ENCODE measurements at places on chromosomes 16 and 17.

GRCh38 chr17:16989230-16989952 is 17.5 kb upstream of the TNFRSF13B start:
- peak; percentile 45 for DNase-seq

- no peak for DNase-seq
Measured at GRCh38 chr17:19346351-19347255, 15.9 kb downstream of the B9D1 start.

- DNase-seq: no peak
Measured at GRCh38 chr16:81876273-81876900, 97.3 kb downstream of the PLCG2 start.

DNA sequence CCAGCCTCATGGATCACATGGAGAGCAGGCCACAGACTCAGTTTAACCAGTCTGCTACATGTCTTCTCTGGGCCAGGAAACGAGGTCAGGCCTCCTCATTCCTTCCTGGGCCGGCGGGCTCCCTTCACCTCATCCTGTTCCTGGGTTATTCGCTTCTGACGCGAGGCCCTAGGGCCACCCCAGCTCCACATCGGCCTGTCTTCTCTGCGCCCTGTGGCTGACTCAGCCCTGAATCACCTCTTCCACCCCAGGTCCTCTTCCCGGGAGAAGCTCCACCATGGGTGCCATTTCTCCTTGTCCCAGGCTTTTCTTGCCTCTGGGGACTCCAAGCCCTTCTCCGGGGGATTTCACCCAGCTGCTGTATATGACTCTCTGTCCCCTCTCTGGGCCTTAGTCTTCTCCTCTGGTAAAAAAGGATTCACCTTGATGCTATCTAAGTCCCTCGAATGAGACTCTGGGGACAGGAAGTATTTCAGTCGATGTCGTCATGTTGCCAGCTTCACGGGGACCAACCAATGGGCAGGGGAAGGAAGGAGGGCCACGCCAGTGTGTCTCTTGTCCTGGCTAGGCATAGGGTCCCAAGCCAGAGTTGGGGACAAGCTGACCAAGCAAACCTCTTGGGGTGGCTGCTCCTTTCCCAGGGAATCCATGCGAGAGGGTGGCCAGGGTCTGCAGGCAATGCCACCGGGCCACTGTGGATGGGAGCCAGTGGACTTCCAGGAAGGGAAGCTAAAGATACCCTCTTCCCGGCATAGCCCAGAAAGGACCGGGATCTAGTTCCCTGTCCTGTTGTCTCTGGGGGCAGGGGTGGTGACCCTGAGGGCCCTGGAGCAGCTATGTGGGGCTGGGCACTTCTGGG is 58.7 kb downstream of the SOCS3 start:
- DNase-seq: no peak

Data from Jurkat, Clone E6-1 (cell line).